ENCODE measurements at places on chromosomes 3 and 15.
A peak's percentile ranks its signal among the peaks of the same experiment; 100 is the strongest.

GRCh38 chr3:155631323-155632019, 113.4 kb downstream of the PLCH1 start:
- no peak for DNase-seq

GRCh38 chr15:40279437-40280141, 3.3 kb downstream of the ANKRD63 start:
- DNase-seq = no peak

GRCh38 chr15:48966595-48967301, 3.0 kb upstream of the SHC4 start:
- DNase-seq = peak; percentile 64

GRCh38 chr3:78496501-78496900, 1271.3 kb downstream of the ROBO1 start:
- DNase-seq = no peak

- DNase-seq = peak; percentile 16
Measured at GRCh38 chr3:50190936-50191660, at the start of gene GNAT1. GNAT1 (plus strand) TSS chr3:50191610; CDS start chr3:50191726, 116 bp downstream.

DNA sequence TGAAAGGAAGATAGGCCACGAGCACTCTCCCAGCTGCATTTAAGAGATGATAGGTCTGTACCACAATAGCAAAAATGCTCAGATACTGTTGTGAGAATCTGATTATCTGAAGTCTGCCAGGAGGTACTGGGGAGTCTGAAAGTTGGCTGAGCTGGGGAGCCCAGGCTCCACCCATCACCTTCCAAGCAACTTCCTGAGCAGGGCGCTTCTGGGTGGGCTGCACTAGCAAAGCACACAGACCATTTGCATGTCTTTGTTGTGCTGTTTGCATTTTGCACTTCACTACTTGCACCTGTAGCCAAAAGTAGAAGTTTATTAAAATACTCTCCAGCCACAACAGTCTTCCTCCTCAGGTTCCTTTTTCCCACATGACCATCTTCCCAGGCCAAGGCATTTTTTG, 133.2 kb downstream of the ALDH1A2 start:
- DNase-seq = no peak

DNA sequence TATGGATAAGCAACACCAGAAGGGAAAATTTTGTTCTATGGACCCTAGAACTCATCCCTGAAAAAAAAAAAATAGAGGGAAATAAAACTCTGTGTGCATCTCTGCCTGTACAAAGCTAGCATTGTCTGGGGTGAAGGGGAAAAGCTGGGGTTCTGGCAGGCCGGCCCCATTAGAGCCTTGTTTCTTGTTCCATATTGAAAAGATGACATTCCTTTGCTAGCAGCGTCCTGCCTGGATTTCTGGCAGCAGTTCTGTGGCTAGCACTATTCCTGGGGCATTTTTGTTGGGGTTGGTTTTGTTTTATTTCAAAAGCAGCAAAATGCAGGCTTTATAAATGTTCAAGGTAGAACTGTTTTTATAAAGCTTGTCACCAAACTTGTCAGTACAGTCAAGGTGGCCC, 45.2 kb downstream of the RARB start:
- no peak for DNase-seq

DNA sequence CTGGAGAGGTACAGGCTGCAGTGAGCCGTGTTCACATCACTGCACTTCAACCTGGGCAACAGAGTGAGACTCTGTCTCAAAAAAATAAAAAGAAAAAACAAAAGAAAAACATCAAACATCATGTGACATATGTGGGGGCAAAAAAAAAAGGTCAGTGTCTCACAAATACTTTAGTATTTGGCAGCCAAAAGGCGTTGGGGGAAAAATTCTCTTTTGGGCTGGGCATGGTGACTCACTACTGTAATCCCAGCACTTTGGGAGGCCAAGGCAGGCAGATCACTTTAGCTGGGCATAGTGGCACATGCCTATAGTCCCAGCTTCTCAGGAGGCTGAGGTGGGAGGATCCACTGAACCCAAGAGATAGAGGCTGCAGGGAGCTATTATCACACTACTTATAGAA, 47.6 kb downstream of the TMCC1 start:
- no peak for DNase-seq

DNA sequence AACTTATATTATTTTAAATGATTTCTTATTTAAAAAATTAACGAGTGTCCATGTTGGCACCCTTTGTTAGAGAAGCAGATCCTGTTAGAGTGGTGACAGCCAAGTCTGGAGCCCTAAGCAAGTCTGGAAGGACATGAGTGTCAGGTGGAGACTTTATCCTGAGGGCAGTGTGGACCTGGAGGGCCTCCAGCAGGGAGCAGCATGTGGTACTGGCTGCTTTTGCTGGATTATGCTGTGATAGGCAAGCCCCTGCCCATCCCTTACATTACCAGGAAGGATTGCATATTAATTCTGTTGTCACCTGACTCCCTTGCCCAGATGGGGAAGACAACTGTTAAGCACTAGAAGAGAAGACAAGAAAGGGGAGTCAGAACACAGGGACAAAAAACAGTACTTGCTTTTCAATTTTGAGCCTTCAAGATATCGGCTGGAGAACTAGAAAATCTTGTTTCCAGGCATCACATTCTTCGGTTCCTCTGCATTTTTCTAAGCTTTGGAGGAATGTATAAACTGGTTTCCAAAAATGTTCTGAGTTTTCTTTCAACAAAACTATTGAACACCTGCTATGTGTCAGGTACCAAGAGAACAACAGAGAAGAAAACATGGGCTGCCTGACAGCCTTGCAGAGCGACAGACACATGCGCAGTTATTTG, 22.7 kb downstream of the ZNF860 start:
- DNase-seq = no peak

DNA sequence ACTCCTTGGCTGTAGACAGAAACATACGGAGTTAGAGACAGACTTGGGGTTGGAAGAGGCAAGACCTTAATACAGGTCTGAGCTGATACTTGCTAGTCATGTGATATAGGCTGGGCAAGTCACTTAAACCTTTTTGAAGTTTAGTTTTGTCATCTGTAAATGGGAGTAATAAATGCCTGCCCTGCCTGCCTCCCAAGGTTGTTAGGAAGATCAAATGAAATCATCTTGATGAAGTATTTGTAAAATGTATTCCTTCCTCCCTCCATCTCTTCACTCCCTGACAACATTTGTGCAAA, 2.9 kb downstream of the PXK start:
- DNase-seq = no peak

DNA sequence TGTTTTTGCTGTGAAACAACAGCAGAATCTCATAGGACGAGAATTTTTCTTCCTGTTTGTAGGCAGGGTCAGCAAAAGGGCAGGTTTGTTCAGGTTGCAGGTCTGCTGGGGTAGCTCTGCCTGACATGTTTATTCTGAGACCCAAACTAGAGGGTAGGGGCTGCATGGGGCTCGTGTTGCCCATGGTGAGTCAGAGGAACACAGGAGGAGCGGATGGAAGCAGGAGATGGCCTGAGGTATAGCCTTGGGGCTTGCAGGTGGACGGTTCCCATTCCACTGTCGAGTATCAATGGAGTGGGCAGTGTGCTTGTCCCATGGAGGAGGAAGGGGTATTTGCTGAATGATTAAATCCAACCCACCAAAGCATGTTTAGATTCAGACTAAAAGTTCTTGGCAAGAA, 138.9 kb downstream of the APBA2 start:
- DNase-seq = no peak

GRCh38 chr3:189573004-189573403, 58.2 kb upstream of the TP63 start:
- DNase-seq = peak; percentile 70

- DNase-seq = no peak
Measured at GRCh38 chr15:99187936-99188335, 61.4 kb downstream of the TTC23 start.

- DNase-seq = no peak
Measured at GRCh38 chr15:33005582-33005981, 188.9 kb downstream of the FMN1 start.

GRCh38 chr3:71369701-71370391, 213.7 kb downstream of the FOXP1 start:
- DNase-seq = peak; percentile 83

DNA sequence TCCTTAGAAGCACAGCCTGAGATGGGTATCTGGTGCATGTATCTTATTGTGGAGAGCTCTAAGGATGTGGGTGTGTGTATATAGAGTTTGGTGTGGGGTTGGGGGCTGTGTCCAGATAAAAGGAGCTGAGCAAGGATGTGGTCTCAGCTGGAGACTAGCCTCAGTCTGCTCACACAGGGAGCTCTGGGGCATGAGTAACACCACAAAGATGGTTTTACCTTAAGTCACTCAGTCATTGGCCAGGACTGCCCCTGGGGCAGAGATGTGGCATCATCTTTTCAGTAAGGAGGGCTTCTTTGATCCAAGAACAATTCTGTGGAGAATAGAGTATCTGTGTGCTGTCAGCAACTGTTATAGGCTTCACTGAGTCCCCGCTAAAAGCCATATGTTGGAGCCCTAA, 163.4 kb upstream of the NUDT16 start:
- DNase-seq = peak; percentile 61

GRCh38 chr3:34141841-34142337, 343.5 kb downstream of the PDCD6IP start:
- no peak for DNase-seq

DNA sequence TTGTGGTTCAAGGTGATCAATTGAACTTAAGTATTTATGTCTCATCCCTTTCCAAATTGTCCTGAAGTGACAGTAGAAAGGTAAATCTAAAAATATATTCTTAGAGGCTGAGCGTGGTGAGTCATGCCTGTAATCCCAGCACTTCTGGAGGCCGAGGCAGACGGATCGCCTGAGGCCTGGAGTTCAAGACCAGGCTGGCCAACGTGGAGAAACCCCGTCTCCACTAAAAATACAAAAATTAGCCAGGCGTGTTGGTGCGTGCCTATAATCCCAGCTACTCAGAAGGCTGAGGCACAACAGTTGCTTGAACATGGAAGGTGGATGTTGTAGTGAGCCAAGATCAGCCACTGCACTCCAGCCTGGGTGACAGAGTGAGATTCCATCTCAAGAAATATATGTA, 226.6 kb downstream of the DPH6 start:
- no peak for DNase-seq

DNA sequence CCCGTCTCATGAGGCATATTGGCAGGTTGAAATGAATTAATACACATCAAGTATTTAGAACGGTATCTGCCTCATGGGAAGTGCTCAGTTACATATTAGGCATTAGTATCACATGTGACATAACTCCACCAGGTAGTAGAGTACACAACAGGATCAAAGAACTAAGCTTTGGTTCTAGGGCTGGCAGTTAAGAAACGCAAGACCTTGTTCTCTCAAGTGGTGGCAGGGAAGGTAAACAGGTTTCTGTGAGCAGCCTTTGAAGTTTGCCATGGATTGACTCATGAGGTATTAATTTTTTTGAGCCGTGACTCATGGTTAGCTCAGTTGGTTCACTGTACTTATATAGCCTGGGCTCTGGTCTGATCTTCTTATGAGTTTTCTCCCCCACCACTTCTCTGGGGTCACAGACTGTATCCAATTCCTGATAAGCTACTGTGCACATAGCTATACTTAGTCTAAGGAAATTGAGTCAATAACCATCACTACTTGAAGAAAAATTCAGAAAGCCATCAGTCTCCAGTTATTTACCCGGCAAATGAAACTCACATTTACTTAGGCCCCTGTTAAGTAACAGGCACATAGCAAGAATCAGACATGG, 155.6 kb upstream of the STT3B start:
- peak; percentile 91 for DNase-seq

- DNase-seq = no peak
Measured at GRCh38 chr3:101251441-101251840, 68.9 kb downstream of the IMPG2 start.

DNA sequence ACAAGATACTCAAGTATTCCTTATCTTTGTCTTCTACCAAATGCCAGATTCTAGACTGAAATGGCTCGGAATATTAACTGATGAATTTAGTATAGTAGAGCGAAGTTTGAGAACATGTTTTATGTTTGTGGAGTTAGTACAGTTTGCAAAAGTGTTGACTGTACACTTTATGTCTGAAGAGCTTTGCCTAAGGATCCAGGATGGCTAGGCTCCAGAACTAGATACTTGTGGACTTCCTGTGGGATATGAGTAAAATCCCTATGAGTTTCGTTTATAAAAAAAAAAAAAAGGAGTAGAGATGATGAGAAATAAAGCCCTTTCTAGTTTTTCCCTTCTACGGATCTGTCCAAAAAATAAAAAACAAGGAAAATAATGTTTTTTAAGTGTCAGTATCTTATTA, 96.7 kb downstream of the TP63 start:
- DNase-seq = no peak

DNA sequence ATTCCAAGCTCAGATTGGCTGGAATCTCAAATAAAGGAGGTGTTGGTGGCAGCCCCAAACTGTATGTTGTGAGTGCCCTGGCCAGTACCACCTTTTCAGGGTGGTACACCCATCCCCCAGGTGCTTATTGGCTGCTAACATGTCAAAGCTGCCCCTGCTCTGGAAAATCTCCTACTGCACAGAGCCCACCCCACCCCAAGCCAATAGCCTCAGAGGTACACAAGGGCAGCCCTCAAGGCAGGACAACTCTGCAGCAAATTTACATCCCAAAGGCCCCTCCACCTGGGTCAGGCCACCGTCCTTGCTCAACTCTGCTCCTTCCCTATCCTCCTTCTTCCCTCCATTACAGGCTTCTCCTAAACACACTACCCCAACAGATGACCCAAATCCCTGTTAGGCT, 37.1 kb upstream of the LYZL4 start:
- DNase-seq = no peak

DNA sequence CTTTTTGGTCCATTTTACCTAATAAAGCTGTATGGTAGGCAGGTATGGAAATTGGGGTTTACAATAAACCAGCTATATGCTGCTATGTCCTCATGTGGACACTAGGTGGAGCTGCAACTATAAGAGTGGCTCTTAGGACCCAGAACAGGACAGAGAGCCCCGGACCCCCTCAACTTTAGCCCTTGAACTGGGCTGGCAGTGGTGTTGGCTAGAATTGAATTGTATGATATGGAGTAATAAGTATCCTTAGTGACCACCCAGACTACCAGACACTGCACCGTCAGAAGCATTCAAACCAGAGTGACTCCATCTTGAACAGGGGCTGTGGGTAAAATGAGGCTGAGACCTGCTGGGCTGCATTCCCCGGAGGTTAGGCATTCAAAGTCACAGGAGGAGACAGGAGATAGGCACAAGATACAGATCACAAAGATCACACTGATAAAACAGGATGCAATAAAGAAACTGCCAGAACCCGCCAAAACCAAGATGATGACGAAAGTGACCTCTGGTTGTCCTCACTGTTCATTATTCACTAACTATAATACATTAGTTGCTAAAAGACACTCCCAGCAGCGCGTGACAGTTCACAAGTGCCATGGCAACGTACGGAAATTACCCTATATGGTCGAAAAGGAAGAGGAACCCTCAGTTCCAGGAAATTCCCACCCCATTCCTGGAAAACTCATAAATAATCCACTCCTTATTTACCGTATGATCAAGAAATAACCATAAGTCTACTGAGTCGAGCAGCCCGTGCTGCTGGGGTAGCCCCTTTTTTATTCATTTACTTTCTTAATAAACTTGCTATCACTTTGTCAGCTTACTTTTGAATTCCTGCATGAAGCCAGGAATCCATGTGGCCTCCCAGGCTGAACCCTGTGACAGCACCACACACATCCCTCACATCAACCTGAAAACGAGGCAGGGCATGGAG, 68.7 kb upstream of the BLM start:
- peak; percentile 75 for DNase-seq
